ENCODE measurements at places on chromosomes 12 and 14. TPM values are rescaled to one million over a fixed set of nuclear protein-coding genes. Genes with fewer than 3 reads are reported as not detected.

DNA sequence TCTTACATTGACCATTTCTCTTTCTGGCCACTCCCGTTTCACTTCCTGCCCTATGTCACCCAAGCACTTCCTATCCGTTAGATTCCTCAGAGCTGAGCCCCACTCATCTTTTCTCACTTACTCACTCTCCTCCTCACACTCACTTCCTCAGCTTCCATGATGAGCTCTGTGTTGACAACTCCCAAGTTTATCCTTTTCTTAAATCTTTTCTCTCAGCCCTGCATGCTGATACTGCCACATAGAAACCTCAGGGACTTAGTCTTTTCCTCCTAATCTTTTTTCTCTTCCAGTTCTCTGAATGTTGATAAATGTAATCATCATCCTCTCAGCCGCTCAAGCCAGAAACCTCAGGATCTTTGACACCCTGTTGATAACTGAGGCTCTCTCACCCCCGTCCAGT lies 99.6 kb downstream of the ANO6 start:
- no peak for DNase-seq

GRCh38 chr14:95085321-95085720 lies 72.0 kb downstream of the DICER1 start:
- no peak for DNase-seq

GRCh38 chr14:29999013-29999539 lies 71.4 kb upstream of the PRKD1 start:
- no peak for DNase-seq

SAMD15 gene
- not detected for polyA plus RNA-seq

GRCh38 chr14:67429510-67430205 lies 17.7 kb upstream of the PLEK2 start:
- no peak for DNase-seq

GPR84 gene
- 14.9 TPM for polyA plus RNA-seq

GRCh38 chr12:114215746-114216145 lies 190.2 kb downstream of the TBX5 start:
- no peak for DNase-seq

- DNase-seq = no peak
Observed at GRCh38 chr12:76899522-76899921, 20.7 kb upstream of the CSRP2 start.

GRCh38 chr12:79515530-79515935 lies 175.2 kb downstream of the PAWR start:
- no peak for DNase-seq

P2RX7 gene
- 12.3 TPM for polyA plus RNA-seq

SP1 gene
- polyA plus RNA-seq = 80.7 TPM

- no peak for DNase-seq
Observed at GRCh38 chr12:26283617-26284016, 88.2 kb downstream of the SSPN start.

- DNase-seq = no peak
Observed at GRCh38 chr12:4027412-4027811, 154.2 kb upstream of the PARP11 start.

TAS2R19 gene
- not detected for polyA plus RNA-seq

KRT3 gene
- polyA plus RNA-seq = not detected

IKBIP gene
- polyA plus RNA-seq = 22.1 TPM
